ENCODE measurements at places on chromosomes 7 and 10.

DNA sequence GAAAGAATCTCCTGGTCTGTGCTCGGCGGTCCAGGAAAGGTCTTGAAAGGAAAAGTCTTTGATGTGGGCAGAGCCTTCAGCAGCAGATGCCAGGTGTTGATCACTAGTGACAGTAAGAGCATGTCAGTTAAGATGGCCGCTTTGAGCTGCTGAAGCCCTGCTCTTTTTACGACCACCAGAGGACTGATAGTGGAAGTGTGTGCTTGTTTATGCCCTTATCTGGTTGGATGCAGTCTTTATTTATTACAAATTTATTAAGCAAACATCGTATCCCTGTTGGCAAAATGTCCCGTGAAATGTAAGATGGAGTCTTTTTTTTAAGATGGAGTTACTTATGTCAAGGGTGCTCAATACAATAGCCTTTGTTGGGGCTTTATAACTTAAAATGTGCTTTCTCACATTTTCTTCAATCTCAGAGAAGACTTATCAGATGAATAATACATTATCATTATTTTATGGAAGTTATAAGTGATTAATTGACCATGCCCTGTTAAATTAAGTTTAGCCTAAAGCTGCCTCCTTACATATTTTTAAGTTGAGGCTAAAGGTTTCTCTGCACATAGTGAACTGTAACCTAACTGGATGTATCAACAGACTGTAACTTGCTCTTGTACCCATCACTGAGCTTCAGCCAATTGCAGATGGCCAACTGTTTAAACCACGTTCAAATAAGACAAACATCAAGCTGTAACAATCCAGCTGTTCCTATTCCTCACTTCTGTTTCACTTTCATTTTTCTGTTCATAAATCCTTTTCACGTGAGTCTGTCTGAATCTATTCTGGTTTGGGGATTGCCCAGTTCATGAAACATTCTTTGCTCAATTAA is 97.4 kb upstream of the PIK3CG start:
- DNase-seq, result no peak

GRCh38 chr7:133556048-133556447 is 303.2 kb downstream of the EXOC4 start:
- DNase-seq, result no peak

DNA sequence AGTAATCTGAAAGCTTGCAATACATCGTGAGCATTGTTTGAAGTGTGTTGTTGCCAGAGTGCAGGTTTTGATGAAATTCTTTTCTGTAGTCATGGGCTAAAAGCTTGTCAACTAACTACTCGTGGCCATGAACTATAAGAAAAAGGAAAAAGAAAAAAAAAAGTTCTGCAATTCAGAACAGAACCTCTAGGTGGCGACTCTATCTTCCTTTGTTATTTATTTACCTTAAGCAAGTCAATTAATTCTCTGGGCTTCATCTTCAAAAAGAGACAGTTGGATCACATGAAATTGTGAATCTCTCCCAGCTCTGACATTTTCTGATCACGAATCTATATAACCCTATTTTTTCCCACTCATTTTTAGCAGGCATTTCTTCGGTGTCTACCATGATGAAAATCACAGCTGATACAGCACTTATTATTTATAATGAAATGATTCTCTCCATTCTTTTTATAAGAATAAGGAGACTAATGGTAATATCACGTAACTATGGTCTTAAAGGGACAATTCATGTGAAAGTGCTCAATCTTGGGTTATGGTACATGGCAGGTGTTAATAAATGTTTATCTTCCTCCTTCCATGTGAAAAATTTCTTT is 18.8 kb downstream of the TMEM196 start:
- DNase-seq, result no peak

DNA sequence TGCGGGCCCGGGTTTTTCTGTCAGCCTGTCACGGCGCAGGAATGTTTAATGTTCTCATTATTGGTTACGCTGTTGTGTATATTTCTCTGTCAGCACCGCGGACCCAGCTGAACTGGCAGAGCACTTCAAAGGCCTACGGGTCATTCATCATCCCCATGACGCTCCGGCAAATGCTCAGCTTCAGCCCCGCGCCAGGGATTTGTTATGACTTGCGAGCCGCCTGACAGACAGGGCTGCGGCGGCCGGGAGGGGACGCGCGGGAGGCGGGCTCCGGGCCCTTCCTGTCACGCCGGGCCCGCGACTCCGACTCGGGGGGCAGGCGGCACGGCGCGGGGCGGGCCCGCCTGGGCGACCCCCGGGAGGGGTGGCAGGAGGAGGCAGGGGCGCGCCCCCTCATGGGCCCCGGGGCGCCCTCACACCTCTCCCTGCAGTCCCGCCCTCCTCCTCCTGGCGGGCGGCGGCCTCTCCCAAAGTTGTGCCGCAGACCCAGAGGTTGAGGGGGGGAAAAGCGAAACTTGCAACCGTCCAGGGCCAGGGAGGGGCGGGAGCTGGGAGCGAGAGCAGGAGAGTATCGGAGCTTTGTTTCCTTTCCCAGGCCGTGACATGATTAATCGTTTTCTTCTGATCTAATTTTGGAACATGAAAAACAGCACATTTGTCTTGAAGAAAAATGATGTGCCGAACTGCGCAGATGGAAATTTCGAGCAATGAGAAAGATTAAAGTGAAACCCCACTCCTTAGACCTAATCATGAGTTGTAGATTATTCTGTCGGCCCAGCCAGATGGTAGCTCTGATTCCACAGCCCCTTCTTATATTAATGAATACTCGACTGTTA is 59.3 kb upstream of the COMTD1 start:
- DNase-seq, result peak; percentile 37

DNA sequence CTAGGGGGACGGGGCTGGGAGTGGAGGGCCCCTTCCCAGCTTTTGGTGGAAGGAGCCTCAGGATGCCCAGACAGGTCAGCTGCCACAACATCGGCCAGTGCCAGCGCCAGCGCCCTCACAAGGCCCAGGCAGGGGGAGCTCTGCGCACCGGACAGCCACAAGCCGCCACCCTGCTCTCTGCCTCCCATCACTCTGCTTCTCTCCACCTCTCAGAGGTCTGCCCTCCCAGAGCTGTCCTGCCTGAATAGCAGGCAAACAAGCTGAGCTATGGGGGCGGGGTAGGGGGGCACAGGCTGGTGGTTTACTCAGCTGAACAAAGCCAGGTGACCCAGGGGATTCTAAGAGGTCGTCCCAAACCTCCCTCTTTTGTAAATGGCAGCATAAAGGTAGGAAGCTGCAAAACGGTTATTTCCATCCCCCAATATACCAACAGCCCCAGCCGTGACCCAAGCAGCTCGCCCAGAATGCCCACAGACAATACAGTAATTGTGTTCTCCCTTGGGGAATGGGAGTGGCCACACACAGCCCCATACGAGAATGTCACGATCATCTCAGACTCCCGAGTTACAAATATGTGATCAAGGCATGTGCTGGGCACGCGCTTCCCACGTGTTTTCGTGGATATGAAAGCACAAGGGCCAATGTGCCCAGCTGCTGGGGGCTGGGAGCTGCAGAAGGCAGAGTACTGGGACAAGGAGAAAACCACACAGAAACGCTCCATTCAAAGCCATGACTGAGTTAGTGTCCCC is 19.7 kb downstream of the FAM53B start:
- DNase-seq, result peak; percentile 98

DNA sequence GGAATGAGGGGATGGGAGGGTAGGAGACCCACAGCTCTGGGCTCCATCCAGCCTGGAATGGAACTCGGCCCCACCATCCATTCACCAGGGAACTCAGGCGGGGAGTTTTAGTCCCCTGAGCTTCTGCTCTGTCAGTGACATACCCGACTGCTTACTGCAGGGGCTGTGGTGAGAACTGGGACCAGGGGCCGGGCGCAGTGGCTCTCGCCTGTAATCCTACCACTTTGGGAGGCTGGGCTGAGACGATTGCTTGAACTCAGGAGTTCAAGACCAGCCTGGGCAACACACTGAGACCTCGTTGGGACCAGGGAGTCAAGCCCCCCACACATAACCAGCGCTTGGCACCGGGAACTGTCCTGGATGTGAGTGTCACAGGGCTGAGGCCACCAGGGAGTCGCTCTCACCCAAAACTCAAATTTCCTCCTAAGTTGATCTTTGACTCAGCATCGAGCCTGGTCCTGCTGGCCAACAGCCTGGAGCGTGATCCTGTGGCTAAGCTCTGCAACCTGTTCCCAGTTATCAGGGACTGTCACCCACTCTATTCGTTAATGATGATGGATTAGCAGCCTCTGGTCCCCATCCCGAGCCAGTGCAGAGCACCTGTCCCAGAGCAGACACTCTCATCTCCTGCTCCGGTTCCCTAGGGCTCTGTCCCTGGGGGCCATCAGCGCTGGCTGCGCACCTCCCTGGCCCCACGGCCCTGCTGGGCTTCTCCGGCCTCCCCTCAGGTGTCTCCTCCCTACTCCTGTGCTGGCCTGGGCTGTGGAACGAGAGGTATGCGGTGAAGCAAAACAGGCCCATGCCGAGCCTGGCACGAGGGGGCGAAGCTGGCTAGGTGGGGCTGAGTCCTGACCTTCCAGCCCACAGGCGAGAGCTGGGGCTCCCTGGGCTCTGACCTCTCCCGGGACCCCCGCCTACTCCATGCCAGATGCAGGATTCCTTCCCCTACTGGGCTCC is 902 bp upstream of the CLDN15 start:
- no peak for DNase-seq

GRCh38 chr7:92609921-92610518 is 19.8 kb upstream of the FAM133B start:
- DNase-seq, result peak; percentile 64

GRCh38 chr10:79559726-79560125 is 481 bp downstream of the SFTPA2 start:
- no peak for DNase-seq

GRCh38 chr7:53015463-53015862 is 20.0 kb upstream of the POM121L12 start:
- DNase-seq, result no peak
